ENCODE measurements at places on chromosomes 13 and 19. TPM values are rescaled to one million over a fixed set of nuclear protein-coding genes. Genes with fewer than 3 reads are reported as not detected.

DNA sequence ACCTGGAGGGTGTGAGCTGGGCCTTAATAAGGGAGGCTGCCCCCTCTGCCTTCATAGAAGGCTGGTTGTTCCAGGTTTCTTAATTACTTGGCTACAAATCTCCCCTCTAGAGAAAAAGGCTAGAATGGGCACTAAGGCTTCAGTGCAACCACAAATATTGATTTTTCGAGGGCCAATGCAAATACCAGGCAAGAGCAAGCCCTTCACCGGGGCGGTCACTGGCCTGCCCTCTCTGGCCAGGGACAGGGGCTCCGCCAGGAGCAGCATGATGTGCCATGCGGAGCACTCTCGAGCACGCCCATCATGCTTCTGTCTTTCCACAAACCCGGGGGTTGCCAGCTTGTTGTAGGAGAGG lies 127.8 kb upstream of the SPACA7 start:
- no peaks in the 10 kb centered on the region for H3K36me3 ChIP-seq
- H3K27ac ChIP-seq, result no peak overlapping the region
- H3K4me1 ChIP-seq, result no peaks in the 10 kb centered on the region
- H3K27me3 ChIP-seq, result no peaks in the 10 kb centered on the region
- no peak for DNase-seq

- no peak overlapping the region for H3K27ac ChIP-seq
- H3K4me1 ChIP-seq, result peaks cover 4% of the 10 kb centered on the region
- H3K27me3 ChIP-seq, result peaks cover 10% of the 10 kb centered on the region
- no peak for DNase-seq
- no peak overlapping the region for H3K4me3 ChIP-seq
- no peaks in the 10 kb centered on the region for H3K36me3 ChIP-seq
Measured at GRCh38 chr13:50412046-50412617, 396.9 kb downstream of the KCNRG start.

- no peaks in the 10 kb centered on the region for H3K36me3 ChIP-seq
- no peaks in the 10 kb centered on the region for H3K4me1 ChIP-seq
- H3K4me3 ChIP-seq, result no peak overlapping the region
- no peaks in the 10 kb centered on the region for H3K27me3 ChIP-seq
Measured at GRCh38 chr13:30486230-30487074, 20.7 kb upstream of the HMGB1 start.

- H3K27me3 ChIP-seq, result no peaks in the 10 kb centered on the region
- H3K36me3 ChIP-seq, result no peaks in the 10 kb centered on the region
- no peak overlapping the region for H3K27ac ChIP-seq
- H3K4me1 ChIP-seq, result peaks cover 4% of the 10 kb centered on the region
- DNase-seq, result peak; percentile 70
Measured at GRCh38 chr19:2477141-2477710, 1.3 kb downstream of the GADD45B start.

GRCh38 chr19:28289295-28290063 lies 923.5 kb downstream of the UQCRFS1 start:
- H3K36me3 ChIP-seq, result no peaks in the 10 kb centered on the region
- peak; percentile 66 for DNase-seq
- peaks cover 15% of the 10 kb centered on the region for H3K4me1 ChIP-seq

- DNase-seq, result no peak
- no peaks in the 10 kb centered on the region for H3K27me3 ChIP-seq
- no peaks in the 10 kb centered on the region for H3K36me3 ChIP-seq
- H3K4me3 ChIP-seq, result no peak overlapping the region
Measured at GRCh38 chr19:8566855-8567254, 10.4 kb downstream of the MYO1F start.

ATP4A gene
- total RNA-seq, result not detected

CCDC70 gene
- not detected for total RNA-seq

Data from endodermal cell (in vitro differentiated cells).